ENCODE measurements at places on chromosomes 2 and 18.
A peak's percentile ranks its signal among the peaks of the same experiment; 100 is the strongest.

GRCh38 chr18:2471523-2471922 is 99.8 kb downstream of the METTL4 start:
- DNase-seq = no peak

DNA sequence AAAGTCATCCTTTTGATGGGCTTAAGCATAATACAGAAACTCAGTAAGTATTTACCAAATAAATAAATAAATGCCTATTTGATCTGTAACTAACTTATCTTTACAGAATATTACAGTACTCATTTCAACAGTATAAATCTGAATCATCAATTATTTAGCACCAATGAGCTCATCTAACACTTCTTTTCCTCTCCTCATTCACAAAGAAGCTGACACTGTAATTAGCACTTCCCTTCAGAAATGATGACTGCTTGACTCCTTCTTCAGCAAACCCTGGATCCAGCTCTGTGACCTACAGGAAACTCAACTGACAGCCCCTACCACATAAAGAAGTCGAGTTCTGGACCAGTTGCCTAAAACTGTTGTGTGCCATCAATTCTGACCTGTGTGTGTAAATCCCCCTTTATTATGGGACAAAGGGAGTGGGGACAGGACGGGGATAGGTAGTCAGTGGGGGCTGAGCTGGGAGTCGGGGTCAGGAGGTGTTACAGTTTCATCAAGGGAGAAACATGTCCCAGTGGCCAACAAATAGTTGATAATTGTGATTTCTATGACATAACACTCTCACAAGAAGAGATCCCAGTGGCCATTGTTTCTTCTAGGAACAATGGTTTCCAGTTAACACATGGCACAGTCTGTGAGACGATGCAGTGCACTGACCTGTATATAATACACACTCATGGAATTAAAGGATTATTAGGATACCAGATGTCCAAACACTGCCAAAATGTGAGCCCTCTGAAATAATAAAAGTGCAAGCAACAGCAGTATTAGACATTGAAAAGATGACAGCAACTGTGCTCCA is 68.7 kb downstream of the STK39 start:
- no peak for DNase-seq

DNA sequence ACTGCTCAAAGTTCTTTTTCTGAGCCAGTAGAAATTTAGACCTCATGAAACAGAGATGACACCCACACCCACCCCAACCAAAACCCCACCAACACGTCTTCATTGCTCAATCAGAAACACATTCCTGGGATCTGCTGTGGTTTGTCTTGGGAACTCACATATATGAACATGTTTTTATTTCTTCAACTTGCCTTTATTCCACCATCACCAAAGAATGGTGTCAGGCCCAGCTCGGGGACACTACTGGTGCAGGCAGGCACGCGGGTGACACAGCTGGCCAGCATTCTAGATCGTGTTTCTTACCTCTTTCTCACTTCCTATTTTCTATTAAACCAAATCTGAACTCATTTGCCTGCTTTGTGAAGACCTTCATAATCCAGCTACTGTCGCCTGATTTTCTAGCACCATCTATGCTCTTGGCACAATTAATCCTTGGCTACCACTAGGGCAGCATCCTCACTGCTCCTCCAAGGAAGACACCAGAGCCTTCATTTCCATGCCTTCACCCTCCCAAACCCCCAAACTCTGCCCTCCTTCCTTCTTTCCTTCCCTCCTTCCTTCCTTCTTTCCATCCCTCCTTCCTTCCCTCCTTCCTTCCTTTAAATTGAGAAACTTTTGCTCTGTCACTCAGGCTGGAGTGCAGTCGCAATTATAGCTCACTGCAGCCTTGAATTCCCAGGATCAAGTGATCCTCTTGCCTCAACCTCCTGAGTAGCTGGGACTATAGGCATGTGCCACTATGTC is 157.1 kb downstream of the BCL2 start:
- peak; percentile 63 for DNase-seq

DNA sequence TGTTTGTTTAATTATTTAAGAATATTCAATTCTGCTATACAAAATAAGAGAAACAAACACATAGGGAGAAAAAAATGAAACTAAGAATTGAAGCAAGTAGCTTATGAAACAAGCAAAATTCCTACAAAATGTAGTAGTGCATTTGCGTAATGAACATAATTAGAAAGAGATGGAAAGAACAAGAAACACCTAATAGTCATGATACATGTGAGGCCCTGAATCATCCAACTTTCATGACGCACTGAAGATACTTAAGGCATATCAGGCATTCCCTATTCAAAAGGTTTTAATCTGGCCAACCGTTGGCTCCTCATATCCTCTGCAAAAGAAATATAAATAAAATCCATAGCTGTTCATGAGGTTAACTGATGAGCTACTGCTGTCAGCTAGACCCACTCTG is 14.5 kb upstream of the NAB1 start:
- DNase-seq = peak; percentile 56

DNA sequence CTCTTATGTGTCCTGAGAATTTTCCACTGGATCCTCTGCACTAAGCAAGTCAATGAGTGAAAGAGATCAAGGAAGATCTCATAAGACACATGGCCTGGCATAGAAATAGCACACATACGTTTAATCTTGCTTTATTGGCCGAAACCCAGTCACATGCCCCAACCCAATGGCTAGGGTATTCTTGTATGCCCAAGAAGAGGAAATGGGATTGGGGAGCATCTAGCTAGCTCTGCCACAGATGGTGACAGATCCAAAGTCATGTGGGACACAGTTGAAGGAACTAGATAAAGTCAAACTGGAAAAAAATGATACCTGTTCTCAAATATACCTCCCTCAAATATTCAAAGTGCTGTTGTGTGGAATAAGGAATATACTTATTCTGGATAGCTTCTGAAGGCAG is 74.7 kb downstream of the CD28 start:
- peak; percentile 59 for DNase-seq

DNA sequence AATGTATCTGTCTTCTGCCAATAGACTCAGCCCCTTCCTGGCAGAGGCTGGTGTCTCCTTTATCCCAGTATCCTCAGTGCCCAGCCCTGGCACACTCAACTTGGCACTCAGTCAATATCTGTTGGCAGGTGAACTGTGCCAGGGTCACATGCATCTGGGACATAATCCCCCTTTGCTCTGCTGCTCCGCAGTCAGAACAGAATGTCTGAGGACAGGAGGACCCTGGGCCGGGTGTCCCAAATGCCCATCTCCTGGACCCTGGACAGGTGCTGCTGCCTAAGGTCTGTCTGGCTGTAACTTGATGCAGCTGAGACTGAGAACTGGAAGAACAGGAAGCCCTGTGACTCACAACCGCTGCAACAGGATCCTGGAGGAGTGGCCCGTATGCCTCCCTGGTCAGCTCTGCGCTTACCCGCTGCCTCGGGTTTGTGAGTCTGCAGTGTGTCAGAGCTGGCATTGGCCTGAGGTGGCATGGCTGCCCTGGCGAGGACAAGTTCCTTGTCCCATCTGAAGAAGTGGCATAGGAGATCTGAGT is 11.4 kb downstream of the HK2 start:
- peak; percentile 91 for DNase-seq

DNA sequence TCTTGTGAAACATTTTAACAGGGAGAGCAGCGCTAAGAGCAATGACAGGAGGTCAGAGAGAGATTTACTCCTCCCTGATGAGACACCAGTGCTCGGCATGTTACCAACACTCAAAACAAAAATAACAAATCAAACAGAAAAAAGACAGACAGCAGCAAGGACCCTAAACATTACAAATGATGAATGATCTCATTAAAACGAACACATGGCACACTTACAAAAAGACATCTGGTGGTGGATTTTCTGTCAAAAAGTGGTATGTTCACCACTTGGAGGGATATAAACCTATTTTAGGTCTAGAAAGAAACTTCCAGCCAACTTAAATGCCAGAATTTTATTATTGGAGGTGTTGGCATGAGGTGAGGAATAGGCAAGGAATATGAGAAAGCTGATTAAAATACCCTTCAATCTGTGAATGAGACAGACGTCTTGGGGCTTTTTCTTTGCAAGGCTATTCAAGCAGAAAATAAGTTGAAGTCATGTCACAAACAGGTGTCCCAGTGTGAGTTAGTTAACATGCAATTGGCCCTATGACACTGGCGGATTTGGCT is 112.8 kb downstream of the PRELID3A start:
- no peak for DNase-seq

DNA sequence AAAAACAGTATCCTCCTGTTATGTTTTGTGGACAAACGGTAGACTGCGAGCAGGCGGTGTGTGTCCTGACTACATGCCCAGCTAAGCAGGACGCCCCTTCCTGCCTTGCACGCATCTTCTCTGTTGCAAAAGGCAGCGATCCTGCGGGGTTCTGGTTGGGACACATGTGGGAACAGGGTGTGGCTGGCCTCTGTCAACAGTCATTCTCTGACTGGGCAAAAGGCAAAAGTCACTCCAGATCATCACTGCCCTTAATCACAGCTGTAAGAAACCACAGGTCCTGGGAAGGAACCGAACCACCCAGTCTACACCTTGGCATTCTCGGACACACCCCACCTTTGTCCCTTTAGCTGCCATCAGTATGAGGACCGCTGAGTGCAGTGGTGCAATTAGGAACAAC is 44.3 kb upstream of the TMEM87B start:
- DNase-seq = peak; percentile 38

- DNase-seq = peak; percentile 80
Measured at GRCh38 chr2:74817304-74817675, 16.6 kb upstream of the HK2 start.

- no peak for DNase-seq
Measured at GRCh38 chr2:198712485-198712884, 745.3 kb downstream of the SATB2 start.

GRCh38 chr2:27587025-27587424 is 4.2 kb downstream of the ZNF512 start:
- DNase-seq = no peak

DNA sequence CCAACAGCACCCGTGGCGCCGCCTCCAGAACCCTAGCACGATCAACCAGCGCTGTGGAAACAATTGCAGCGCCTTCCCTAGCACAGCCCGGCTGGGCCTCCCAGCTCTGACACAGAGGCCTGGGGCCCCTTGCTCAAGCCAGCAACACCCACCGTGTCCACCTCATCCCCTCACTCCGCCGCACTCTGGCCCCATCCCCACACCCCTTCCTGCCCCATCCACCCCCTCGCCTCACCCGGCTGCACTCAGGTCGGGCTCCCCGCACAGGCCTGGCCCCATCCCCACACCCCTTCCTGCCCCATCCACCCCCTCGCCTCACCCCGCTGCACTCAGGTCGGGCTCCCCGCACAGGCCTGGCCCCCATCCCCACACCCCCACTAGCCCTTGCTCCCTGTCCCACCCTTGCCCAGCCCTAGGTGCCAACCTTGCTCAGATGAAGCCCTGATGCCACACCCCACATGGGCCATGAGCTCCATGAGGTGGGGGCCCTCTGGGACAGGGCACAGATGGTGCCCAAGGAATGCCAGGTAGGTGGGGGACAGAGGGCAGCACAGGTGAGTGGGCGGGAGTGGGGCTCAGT is 28.7 kb downstream of the KIF1A start:
- no peak for DNase-seq

GRCh38 chr2:16960579-16960978 is 294.9 kb upstream of the CYRIA start:
- DNase-seq = no peak

GRCh38 chr2:199278099-199278498 is 179.6 kb downstream of the SATB2 start:
- no peak for DNase-seq

- no peak for DNase-seq
Measured at GRCh38 chr18:43389163-43389562, 111.9 kb upstream of the SYT4 start.

DNA sequence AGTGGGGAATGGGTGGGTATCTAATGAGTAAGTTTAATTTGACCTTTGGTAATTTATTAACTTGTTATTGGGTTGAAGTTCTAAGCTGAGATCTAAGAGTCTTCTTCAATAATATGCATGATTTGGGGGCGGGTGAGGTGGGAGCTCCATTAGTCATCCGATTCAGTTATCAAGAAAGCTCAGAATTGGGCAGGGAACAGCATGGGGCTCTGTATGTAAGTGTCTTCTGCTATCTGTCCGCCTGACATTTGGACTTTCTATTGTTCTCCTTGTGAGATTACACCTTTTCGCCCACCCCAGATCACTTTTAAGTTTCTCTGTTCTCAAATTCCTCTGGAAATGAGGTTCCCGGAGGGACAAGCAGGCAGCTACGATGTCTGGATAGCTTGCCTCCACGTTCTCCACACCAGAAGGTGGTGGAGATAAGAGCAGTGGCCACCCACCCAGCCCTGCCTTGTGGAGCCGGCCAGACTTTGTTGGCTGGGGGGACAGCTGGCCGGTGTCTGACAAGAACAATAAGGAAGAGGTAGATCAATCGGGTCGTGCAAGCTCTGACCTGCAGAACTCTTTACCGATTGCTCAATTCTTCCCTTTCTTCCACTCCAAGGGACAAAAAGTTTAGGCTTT is 75.5 kb upstream of the GATA6 start:
- no peak for DNase-seq

GRCh38 chr2:181787310-181788048 is 104.1 kb upstream of the ITPRID2 start:
- DNase-seq = no peak

GRCh38 chr18:67243799-67244587 is 272.5 kb downstream of the DSEL start:
- DNase-seq = no peak

DNA sequence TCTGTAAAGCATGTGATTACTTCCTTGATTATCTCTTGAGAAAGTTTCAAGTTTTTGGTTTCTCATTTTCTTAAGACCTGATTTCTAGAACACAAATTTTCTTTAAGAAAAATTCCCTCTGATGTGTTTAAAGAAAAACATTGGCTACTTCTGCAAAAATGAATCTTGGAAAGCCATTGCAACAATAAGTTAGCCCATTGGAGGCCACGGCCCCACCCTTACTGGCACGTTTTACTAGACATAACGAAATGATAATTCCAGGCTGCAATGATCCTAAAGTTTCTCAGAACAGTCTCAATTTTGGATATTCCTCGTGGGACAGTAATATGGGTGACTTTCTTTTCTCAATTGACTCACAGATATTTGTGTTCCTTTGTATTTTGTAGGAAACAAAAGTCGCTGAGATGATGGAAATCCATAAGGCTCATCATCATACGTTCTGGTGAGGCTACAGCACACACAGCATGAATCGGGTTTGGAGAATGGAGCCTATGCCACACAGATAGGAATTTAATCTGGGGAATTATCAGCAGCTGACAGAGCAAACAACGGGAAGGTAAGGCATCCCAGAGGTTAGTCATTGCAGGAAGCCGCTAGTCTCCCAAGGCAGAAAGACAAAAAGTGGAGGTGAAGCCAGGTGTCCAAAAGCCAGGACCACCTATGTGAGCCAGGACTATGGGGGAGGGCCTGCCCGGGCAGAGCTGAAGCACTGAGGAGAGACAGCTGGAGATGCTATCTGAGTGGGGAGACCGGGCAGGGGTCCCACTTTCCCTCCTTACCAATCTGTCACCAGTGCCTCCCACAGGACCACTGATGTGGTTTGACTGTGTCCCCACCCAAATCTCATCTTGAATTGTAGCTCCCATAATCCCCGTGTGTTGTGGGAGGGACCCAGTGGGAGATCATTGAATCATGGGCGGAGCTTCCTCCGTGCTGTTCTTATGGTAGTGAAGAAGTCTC is 35.9 kb downstream of the SOWAHC start:
- no peak for DNase-seq

GRCh38 chr2:85409845-85410583 is at the start of gene CAPG:
CAPG (minus strand) TSS chr2:85410366; CDS start chr2:85402145, 8,221 bp downstream.
- peak; percentile 86 for DNase-seq
